ENCODE measurements at places on chromosomes 5 and 9. TPM values are rescaled to one million over a fixed set of nuclear protein-coding genes. Genes with fewer than 3 reads are reported as not detected.

Gene GMCL2
- total RNA-seq: not detected

GRCh38 chr9:95311961-95312360 lies 5.5 kb downstream of the FANCC start:
- no peak for DNase-seq

- DNase-seq: no peak
Observed at GRCh38 chr5:6849316-6850105, 136.3 kb downstream of the TENT4A start.

GRCh38 chr9:17536027-17536426 lies 42.8 kb upstream of the SH3GL2 start:
- DNase-seq: no peak

Gene PSAT1
- total RNA-seq: 17.4 TPM

GRCh38 chr9:127792417-127793031 lies 6.7 kb downstream of the CDK9 start:
- DNase-seq: no peak

DNA sequence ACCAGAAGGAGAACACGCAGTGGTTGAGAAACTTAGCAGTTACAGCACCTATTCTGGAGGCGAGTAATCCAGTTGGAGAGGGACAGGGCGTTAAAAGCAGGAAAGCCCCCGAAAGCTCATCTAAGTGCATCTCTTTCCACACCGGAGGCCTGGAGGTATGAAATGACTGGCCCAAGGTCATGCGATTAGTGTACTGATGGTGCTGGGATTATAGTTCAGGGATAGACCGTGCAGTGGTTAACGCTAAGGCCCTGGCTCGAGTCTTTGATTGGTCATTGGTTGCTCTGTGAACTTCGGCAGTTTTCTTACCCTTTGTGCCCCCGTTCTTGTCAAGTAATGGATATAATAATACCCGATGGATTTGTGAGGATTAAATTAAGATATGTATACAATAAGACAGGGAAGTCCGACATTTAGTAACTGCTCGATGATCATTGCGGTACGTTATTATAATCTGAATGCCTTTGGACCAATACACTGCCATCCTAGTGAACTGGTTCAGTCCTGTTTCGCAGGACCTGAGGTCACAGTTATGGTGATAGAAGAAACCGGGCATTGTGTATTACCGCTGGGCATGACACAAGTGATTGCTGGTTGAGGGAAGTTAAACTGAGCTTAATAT lies 960 bp downstream of the CANX start:
- peak; percentile 18 for DNase-seq

DNA sequence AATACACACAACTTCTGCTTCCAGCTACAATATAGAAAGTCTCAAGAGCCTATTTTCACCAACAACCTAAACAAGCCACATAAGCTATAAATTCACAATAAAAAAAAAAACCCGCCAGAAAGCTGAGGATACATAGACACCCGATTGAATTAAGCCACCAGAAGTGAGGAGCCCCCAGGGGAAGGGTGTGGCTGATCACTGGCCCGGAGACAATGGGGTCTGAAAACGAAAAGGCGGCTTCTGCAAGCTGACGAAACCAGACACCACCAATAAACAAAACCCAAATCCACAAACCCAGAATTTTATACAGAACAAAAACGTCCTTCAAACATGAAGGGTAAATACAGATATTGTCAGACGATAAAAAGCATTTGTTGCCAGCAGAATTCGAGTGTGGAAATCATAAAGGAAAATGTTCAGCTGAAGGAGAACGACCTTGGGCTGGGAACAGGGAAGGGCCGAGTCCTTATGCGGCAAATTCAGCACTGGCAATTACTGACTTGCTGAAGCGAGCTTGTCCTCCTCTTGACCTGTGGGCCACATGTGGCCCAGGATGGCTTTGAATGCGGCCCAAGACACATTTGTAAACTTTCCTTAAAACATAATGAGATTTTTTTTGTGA lies 39.6 kb upstream of the CEP72 start:
- DNase-seq: peak; percentile 16

- peak; percentile 69 for DNase-seq
Observed at GRCh38 chr9:94668928-94669729, 29.8 kb upstream of the FBP1 start.

GRCh38 chr5:157842185-157842584 lies 16.8 kb downstream of the CLINT1 start:
- DNase-seq: no peak

Gene CDH6
- total RNA-seq: 17.4 TPM

DNA sequence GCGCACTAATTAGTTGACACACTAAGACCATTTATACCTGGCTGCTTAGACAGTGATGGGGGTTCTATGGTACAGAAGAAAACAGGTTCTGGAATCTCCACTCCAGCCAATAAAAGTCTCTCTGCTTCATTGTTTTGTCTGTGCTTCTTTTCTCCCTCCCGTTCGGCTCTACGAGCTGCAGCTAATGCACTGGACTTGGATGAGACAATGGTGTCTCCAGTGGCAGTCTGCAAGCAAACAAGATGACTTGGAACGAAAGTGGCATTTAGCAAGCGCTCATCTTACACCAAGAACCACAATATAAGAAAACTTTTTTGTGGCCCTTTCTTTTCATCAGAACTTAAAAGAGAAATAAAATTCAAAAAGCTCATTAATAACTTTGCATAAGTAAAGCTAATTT lies 30.2 kb downstream of the GFM2 start:
- DNase-seq: no peak
